ENCODE measurements at places on chromosomes 13 and 19.

GRCh38 chr19:5844456-5845433, 5.2 kb upstream of the FUT6 start:
- DNase-seq = no peak

DNA sequence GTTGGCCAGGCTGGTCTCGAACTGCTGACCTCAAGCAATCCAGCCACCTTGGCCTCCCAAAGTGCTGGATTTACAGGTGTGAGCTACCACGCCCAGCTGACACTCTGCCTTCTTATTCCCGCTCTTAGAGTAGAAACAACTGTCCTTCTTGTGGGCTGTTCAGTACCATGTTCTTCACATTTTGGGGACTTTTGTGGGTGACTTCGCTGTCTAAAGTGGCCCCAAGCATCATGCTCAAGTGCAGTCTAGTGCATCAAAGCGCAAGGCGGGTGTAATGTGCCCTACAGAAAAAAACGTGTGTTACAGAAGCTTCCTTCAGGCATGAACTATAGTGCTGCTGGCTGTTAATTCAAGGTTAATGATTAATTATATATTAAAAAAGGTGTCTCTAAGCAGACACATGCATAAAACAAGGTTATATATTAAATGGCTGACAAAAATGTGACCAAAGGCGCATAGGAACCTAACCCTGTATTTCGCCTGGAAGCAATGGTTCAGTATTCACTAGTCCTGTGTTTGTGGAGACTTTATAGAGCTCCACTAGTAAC, 38.3 kb downstream of the ABCC4 start:
- no peak for DNase-seq

DNA sequence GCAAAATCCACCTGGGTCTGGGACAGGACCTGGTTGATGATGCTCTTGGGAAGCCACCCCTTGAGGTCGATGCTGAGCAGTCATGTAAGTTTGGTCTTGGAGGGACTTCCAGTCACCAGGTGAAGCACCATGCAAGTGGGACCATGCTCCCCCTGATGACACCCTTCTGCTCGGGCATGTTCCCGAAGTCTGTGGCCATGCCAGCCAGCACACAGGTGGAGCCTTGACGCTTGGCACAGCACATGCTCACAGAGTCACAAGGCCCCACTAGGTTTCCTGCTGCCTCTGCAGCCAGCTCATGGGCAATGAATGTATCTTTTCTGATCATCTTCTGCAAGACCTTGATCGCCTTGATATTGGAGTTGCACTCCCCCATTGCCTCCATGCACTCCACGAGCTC, 1920.2 kb downstream of the PCDH9 start:
- DNase-seq = no peak

DNA sequence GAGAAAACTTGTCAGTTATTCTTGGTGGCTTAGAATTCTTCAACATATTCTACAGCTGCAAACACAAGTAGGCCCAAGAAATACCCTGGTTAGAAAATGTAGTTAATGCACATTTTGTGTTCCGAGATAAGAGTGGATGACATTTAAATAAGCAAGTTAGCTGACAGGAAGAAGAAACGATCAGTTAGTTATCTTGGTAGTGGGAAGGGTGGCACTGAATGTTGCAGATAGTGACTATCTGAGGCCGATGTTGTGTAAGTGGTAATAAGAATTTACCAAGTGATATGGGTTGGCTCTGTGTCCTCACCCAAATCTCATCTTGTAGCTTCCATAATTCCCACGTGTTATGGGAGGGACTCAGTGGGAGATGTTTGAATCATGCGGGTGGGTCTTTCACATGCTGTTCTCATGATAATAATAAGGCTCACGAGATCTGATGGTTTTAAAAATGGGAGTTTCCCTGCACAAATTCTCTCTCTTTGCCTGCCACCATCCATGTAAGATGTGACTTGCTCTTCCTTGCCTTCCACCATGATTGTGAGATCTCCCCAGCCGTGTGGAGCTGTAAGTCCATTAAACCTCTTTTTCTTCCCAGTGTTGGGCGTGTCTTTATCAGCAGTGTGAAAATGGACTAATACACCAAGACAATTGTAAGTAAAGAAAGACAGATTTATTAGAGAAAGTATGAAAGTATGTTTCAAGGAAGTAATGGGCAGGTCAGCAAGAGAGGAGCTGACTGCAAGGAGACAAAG, 10.9 kb upstream of the AKAP11 start:
- no peak for DNase-seq

DNA sequence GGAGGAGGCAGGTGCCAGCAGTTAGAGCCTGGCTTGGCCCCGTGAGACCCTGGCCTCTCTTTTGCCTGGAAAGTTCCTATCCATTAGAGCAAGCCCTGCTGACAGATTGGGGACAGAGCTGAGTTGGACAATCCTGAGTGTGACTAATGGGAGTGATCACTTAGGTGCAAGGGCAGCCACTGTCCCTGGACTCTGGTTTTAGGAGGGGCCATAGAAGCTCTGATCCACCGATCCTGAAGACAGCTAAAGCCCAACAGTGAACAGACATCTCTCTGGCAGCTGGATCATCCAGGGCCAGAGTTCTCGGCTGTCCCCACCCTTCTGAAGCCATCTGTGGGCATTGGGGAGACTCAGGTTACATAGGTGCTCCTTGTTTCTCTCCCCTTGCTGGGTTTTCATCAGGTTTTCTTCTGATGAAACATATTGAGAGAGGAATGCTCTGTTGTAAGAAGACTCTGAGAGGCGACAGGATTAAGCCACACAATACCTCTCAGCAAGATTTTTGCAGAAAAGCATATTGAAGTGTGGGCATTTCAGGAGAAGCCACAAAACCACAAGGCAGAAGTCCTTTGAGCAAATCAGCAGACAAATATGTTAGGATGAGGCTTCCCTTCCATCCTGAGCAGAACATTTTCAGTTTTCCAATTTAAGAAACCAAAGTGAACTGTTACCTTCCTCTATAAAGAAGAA, 288.0 kb upstream of the MAB21L1 start:
- no peak for DNase-seq

- no peak for DNase-seq
These were observed 7.5 kb downstream of the F10 start for GRCh38 chr13:113129921-113130750.

Data from GM06990 (cell line).